Endothelial cell of umbilical vein (primary cell): ENCODE measurements at places on chromosomes 4 and X. TPM values are rescaled to one million over a fixed set of nuclear protein-coding genes. Genes with fewer than 3 reads are reported as not detected.

The IL3RA gene
- total RNA-seq, result 21.2 and 28.9 TPM in 2 replicates

The TRIM2 gene
- total RNA-seq, result 16.4 and 19.7 TPM in 2 replicates

The PPP2R2C gene
- 0.09 TPM in 2 replicates for total RNA-seq

The GPAT3 gene
- total RNA-seq, result 2.1 and 3.1 TPM in 2 replicates

The FRMD7 gene
- not detected in 2 replicates for total RNA-seq

The HPSE gene
- total RNA-seq, result 6.6 and 7.0 TPM in 2 replicates

The FGD1 gene
- 18.0 and 19.6 TPM in 2 replicates for total RNA-seq

The GAGE12F gene
- total RNA-seq, result not detected in 2 replicates

The SYTL5 gene
- total RNA-seq, result not detected in 2 replicates

The TLR3 gene
- 2.5 and 5.2 TPM in 2 replicates for total RNA-seq

The LNX1 gene
- 1.3 and 1.9 TPM in 2 replicates for total RNA-seq

The ZDHHC9 gene
- total RNA-seq, result 33.6 and 38.2 TPM in 2 replicates

The PABPC1L2A gene
- total RNA-seq, result not detected in 2 replicates
